ENCODE measurements at places on chromosomes 3 and 15.

DNA sequence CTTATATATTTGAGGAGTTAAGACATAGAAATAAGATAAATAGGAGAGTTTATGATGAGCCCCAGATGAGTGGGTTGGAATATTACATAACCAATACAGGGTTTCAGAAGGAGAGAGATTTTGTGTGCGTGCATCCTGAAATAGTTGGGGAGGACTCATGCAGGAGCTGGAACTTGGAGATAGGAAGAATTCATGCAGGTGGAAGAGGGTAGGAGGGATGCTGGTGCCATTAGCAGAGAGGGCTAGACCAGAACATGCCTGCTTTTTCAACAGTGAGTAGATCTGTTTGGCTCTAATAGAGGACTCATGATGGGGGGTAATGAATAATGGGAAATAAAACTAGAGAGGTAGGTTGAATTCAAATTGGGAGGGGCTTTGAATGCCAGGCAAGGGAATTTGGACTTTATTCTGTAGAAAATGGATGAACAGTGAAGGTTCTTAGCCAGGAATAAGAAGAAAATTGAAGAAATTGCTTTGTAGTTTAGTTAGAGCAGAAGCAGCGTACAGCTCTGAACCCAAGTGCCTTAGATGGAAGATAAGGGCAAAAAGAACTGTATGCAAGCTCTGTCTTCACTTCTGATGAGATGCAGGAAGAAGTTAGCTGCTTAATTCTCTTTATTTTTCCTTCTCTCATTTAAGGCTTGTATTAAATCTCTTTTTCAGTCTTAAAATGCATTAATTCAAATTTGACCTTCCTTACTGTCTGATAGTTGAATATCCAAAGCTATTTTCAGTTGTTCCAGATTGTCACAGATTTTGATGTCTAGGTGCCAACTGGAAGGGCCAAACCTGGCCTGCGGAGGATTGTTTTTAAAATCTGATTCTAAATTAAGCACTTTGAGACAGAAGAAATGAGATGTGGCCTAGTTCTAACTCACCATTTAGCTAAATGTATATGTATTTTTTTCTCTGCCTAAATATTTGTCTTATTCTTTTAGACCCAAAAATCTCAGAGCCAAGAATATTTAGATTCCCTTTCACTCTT is 86.3 kb downstream of the PPM1L start:
- DNase-seq = no peak

DNA sequence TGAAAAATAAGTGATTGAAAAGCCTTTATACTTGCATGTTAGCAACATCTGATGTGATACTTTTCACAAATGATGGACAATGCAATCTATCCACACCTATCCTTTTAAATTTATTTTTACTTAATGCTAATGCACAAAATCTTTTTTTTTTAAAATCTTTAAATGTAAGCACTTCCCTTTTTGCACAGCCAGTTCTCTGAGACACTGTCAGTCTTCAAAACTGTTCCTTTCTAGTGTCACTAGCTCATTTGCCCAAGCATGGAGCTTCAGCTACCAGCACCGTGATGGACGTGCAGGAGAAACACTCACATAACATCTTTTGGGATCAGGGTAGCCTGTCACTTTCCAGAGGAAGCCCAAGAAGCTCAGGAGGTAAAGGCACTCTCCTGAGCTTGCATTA is 50.1 kb downstream of the NR1D2 start:
- DNase-seq = no peak

- DNase-seq = no peak
Measured at GRCh38 chr3:123071146-123071545, 4.3 kb downstream of the PDIA5 start.

GRCh38 chr3:129046037-129046731 is 14.4 kb upstream of the GP9 start:
- no peak for DNase-seq

- DNase-seq = no peak
Measured at GRCh38 chr3:9380014-9380413, 17.2 kb downstream of the THUMPD3 start.

- DNase-seq = no peak
Measured at GRCh38 chr3:139434764-139435307, 41.5 kb downstream of the RBP2 start.

GRCh38 chr3:88626456-88627120 is 476.8 kb downstream of the C3orf38 start:
- no peak for DNase-seq

- no peak for DNase-seq
Measured at GRCh38 chr3:183161552-183162336, 790 bp downstream of the LAMP3 start.

- DNase-seq = no peak
Measured at GRCh38 chr3:24493746-24494617, 668 bp downstream of the THRB start.

DNA sequence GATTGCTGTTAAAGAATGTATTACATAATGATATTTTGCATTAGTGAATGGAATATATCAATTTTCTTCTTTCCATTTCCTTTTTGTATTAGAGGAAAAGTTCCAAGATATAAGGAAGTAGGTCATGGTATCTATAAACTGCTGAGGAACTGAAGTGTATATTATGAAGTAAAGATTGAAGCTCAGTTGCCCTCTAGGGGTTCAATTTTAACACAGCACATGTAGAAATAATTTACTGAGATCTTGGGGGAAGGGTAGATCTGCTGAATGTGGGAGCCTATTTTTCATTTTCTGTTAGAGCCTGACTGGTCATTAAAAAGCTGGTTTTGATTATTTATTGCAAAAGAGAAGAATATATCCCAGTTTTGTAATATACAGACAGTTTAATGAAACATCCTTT is 45.2 kb downstream of the CMC1 start:
- DNase-seq = no peak

DNA sequence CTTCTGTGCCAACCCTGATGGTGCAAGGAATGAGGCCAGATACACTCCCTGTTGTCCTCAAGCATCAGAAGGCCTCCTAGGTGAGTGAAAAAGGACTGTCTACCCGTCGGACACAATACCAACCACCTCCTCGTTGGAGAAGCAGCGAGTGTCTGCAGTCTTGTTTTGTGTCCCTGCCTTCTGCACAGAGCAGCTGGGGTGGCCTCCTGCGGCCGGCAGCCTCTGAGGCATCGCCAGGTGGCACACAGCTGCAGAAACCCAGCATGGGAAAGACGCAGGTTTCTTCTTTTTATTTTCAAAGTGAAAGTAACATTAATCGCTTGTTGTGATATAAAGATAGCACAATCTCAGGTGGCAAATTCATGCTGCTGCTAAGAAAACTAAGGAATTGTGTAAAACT is 509.9 kb downstream of the OCA2 start:
- DNase-seq = no peak

DNA sequence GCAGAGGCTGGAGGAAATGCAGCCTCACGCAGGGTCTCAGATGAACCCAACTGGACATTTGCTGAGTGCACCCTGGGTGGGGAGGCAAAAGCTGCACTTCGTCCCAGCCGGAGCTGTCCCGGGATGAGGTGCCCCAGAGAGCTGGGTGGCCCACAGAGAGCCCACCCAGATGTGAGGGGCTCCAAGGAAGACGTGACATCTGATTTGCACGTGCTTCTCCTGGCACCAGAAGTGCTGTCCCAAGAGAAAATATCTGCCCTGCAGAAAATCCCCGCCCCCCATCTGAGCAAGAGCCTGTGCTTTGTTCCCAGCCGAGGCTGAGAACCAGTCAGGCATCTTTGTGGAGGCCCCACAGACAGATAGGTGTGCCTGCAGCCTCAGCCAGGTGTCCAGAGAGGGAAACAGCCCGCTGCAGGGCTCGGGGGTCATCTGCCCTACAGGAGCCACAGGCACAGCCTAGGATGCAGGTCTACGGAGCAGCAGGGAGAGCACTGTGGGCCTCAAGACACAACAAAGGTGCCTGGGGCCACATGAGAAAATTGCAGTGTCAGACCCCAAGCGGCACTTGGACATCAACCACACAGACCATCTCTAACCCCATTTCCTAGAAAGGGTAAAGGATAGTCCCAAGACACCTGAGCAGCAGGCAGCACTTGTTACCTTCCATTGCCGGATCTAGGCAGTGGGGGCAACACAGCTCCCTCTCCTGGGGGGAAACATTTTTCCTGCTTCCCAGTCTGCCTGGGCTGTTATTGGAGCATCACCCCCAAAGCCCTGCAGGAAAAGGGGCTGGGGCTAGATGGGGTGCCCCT is 5.8 kb downstream of the TMIE start:
- DNase-seq = no peak

GRCh38 chr15:60803059-60803458 is 324.1 kb upstream of the ICE2 start:
- no peak for DNase-seq

- DNase-seq = no peak
Measured at GRCh38 chr15:63045879-63046278, 3.3 kb downstream of the TPM1 start.

DNA sequence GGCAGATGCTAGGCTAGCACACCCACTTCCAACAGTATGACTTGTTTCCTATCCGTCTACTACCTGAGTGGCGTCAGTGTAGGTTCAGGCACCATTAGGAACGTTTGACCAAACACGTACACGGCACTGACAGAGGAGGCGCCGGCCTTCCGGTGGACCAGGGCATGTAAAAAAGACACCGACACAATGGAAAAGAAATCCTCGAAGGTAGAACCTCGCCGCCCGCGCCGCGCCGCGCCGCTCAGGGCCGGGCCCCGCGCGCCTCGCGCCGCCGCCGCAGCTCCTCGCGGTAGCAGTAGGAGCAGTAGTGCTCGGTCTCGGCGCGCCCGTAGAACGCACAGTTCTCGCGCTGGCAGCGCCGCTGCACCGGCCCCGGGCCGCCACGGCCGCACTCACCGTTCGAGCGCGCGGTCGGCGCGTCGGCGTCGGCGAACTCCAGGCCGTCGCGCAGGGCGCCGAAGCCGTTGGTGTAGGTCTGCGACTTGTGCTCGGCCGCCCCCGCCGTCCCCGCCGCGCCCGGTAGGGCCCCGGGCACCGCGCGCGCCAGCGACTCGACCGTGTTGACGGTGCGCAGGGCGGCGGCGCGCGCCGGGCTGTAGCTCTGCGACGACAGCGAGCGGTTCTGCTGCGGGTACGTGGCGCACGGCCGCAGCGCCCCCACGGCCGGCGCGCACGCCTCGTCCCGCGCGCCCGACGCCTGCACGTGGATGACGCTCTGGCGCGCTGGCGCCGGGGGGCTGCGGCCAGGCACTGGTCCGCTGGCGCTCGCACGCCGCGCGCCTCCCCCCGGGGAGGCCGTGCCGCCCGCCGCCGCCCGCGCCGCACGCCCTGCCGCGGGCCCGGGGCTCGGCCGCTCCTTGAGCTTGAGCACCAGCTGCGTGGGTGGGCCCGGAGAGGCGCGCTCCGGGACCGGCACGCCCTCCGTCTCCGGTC is 156.7 kb downstream of the KLF13 start:
- DNase-seq = no peak

DNA sequence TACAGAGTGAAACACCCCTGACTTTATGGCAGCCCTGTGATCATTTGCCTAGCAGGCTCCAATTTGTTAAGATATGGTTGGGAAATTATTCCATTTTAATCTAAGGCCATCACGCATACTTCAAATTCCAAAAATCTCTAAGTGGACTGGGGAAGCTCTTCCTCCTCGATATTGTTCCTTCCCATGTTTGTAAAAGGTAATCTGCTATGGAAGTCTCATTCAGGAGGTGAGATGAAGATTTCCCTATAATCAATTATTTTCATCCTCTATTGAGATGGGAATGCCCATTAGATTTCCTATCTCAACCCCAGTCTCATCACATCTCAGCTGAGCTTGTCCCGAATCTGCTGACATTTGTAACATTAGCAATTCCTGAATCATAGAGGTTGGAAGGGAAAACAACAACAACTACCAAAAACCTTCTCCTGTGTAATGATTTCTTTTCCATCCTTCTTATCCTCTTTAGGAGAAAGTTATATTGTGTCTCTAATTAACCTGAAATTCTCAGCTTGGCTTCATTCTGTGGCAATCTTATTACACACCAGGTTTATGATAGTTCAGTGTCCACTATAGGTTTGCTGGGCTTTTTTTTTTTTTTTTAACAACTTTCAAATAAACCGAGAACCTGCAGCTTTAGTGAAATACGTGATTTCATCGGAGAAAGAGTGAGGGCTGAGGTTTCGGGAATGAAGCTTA is 2.2 kb upstream of the NR2F2 start:
- no peak for DNase-seq

GRCh38 chr15:74167891-74168331 is 5.6 kb upstream of the ISLR start:
- no peak for DNase-seq

DNA sequence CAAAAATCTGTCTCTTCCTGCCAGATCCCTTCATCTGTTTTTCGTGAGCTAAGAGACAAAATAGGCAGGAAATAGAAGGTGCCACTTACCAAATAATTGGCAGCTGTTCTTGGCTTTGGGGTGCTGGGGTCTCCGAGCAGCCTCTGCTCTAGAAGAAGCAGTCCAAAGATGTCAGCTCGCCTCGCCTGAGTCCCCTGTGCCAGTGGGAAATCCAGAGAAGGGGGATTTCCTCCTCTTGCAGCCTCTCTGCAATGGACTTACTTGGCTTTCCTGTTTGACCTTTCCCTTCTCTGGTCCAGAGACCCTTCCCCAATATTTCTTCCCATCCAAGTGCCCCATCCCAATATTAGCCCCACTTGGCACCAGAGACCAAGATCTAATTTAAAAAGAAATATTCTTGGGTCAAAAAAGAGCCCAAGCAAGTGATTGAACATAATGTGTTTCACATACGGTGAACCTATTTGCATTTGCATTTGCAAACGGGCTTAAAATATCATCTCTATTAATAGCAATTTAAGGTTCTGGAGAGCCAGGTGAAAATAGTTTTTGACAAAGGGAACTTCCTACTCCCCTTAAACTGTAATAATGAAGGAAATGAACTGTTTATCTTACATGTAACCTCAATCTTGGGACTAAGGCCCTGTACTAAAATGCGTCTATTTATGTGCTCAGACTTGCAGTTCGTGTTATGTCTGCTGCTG is 23.2 kb downstream of the CD86 start:
- no peak for DNase-seq

DNA sequence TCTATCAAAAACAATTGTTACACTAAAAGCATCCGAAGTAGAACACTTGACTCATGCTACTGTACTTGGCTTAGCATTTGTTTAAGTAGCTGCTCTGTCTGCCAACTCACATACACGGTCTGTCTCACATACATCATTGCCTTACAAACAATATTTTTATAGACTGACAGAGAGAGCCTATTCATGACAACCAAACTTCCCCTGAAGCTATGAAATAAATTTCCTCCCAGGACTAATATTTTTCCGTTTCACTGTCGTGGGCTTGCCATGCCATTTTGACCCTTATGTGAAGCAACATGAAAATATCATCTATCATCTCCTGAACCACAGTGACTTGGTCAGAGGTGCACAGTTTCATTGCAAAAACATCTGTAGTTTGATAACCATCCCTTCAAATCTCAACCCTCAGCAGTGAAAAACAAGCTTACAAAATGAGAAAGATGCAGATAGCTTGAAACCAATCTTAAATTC is 66.5 kb upstream of the PYGO1 start:
- no peak for DNase-seq

GRCh38 chr15:96158938-96159337 is 171.6 kb upstream of the NR2F2 start:
- no peak for DNase-seq

DNA sequence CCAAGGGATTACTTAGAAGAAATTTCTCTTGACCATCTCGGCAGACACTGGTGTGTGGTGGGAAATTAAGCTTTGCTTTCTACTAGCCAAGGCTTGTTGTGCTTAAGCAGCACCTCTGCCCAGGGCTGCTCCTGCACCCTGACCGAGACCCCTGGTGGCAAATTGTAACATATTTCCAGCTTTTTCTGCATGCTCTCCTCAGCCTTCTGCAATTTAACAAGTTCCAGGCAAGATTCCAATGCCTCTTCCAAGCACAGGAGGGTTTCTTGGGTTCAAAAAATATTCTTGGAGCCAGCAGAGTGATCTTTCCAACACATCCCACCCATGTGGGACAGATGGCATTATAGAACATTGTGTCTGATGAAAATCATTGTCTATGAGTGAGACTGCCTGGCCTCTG is 210.5 kb downstream of the CLSTN2 start:
- DNase-seq = no peak

All from activated naive CD4-positive, alpha-beta T cell (primary cell).